ENCODE measurements at places on chromosomes 1 and 21.

GRCh38 chr1:115099693-115100050 lies 10.4 kb upstream of the TSPAN2 start:
- no peak for DNase-seq

GRCh38 chr1:228446852-228447251 lies 30.2 kb upstream of the TRIM17 start:
- no peak for DNase-seq

DNA sequence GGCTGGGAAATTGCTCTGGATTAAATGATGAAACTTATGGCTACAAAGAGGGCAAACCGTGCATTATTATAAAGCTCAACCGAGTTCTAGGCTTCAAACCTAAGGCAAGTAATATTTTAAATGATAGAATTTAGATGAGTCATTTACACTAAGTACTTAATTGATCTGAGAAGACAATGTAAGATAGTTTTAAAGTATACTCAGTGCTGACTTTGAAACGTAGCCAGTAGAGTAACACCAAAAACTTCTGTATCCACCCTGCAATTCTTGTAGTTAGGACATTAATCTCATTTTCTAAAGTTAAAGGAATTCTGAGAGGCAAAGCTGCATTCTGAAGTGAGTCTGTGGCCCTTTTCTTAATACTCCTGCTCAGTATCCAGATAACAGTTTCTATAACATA lies 20.8 kb downstream of the ATP1B1 start:
- DNase-seq, result no peak

DNA sequence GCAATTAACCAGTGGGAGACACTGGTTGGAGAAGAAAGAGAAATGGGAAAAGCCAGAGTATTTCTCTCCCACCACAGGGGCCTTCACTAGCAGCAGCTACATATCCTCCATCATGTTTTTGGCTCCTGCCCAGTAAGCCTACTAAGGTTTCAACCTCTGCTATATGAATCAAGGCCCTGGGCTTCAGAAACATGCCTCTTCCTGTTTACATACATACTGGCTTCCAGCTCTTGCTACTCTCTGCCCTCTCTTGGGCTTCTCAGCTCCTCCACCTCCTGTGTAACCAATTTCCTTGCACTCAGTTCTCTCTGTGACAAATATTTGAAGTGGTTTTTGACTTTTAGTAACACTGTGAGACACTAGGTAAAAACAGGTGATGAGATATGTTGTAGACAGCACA lies 80.8 kb downstream of the LRRC7 start:
- no peak for DNase-seq

- no peak for DNase-seq
Observed at GRCh38 chr1:29488086-29488793, 251.9 kb downstream of the PTPRU start.

DNA sequence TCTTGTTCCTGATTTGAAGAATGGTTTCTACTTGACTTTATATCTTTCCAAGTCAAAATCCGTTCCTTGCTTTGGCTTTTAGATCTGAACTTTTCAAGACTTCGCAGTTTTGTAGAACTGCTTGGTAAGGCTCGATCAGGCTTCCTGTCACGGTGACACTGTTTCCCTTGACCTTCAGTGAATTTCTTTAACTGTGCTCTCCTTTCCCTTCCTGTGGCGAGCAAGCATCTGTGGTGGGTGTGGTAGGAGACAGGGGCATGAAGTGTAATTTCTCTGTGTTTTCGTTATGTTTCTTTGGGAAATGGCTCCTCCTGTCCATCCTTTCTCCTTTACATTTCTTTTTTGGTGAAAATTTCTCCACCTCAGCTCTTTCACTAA lies 10.4 kb downstream of the STYXL2 start:
- DNase-seq, result no peak

- DNase-seq, result no peak
Observed at GRCh38 chr1:5811419-5811818, 180.8 kb downstream of the NPHP4 start.

GRCh38 chr1:23889074-23889473 lies 21.0 kb upstream of the FUCA1 start:
- DNase-seq, result no peak

DNA sequence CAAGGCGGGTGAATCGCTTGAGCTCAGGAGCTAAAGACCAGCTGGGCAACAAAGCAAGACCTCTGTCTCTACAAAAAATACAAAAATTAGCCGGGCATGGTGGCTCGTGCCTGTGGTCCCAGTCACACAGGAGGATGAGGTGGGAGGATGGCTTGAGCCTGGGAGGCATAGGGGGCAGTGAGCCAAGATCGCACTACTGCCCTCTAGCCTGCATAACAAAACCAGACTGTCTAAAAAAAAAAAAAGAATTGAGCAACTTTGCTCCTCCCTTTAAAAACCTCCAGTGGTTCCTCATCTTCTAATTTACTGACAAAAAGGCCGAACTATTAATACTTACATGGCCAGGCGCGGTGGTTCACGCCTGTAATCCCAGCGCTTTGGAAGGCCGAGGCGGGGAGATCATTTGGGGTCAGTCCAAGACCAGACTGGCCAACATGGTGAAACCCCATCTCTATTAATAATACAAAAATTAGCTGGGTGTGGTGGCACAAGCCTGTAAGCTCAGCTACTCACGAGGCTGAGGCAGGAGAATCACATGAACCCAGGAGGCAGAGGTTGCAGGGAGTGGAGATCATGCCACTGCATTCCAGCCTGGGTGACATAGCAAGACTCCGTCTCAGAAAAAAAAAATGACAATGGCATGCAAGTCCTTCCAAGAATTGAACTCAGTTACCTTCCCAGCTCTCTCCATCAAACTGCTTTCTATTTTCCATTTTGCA lies 4.4 kb downstream of the ACBD3 start:
- DNase-seq, result no peak

DNA sequence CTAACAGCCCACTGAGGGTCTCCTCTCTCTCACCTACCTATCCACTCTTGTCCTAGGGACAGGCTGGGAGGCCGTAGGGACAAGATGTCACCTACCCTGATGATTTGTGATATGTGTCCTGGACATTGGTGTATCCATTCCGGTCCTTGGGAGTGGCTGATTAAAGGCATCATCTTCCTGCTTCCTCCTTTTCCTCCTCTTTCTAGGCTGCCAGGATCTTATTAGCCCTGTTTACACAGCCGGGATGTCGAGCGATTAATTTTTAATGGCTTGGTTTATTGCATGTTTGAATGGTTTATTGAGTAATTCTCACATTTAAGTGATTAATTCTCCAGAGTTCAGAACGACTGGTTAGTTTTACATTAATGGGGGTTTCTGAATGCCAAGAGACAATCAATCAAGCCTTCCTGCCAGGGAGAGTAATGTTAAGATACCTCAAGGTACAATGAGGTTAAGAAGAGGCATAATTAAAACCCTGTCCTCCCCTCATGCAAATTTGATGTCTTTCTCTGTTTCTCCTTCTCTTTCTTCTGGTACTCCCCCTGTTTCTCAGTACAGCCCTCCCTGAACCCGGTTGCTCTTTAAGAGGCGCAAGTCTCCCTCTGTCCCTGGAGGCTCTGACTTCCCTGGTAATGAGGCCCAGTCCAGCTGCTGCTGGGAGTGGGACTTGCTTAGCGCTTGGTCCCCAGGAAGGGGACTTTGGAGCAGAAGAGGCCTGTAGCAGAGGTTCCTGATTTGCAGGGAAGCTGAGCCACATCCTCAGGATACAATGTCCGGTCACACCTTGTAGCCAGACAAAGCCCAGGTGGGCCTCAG lies 50.9 kb downstream of the ACTL8 start:
- DNase-seq, result no peak

DNA sequence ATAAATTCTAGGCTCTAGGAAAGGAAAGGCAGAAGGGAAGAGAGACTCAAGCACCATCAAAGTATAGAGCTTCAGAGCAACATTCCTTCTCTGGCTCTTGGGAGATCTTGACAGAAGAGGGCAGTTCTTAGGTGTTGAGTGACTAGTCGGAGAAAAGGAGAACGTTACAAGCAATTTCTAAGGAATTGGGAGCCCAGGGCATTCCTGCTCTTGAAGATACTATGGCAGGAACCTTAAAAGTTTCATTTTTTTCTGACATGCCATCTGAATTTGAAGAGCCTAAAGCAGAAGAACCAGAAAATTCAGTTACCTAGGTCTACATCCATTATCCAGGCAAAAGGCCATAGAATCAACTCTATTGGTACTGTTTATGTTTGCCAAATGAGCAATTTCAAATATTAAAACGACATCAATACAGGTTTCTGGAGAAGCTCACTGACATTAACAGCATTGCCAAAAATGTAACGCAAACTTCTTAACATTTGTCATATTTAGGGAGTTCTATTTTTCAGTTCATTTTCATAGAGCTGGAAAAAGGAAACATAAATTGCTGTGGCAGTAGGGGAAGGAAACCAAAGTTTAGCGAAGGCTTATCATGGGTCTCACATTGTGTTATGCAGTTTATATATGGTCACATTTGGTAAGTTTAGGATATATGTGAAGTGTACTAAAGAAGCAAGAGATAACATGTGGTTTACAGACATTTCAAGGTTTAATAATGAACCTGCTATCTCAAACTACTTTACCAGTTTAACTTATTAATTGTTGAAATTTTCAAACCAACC lies 210.1 kb upstream of the NRIP1 start:
- DNase-seq, result no peak

DNA sequence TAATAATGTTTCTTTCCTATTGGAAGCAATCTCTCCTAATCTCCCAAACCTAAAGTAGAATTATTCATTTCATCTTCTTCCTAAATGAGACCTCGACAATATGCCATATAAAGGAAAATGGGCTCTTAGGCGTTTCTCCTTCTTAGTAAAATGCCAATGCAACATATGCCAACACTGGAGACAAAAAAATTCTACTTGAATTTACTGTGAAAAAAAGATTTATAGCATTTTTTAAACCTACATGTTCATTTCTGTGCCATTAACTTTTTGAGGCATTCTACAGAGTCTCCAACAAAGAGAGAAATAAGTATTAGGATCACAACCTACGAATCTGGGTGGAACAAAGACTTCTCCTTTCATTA lies 1.3 kb downstream of the WDR47 start:
- DNase-seq, result no peak

DNA sequence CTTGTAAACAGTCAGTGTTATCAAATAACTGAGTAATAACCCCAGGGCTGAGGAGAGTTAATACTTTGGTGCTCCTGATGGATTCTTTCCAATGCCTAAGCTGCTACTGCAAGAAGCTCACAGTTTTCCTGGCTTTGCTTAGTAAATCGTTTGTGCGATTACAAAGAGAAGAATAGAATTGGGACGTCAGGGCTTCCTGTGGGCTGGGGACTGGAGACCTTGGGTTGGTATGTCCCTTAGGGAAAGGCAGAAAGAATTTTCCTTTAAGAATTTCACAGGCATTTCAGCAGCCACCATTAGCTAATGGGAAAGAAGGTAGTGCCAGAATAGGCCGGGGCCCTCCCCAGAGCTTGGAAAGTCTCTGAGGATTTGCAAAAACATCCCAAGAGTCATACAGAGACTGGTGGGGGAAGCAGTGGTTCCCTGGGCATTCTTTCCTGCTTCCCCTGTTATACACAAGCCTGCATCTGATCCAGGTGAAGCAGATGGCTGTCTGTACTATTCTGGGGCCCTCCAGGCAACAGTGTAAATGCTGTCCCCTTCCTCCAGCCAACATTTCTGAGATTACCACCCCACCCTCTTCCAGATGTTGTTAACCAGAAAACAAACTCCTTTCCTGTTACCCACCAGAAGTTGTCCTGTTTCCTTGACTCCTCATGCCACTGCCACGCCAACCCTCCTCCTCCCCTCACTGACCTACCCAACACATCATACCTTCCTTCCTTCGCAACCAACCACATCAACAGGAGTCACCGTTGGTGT lies 40.2 kb downstream of the PLXNA2 start:
- no peak for DNase-seq

DNA sequence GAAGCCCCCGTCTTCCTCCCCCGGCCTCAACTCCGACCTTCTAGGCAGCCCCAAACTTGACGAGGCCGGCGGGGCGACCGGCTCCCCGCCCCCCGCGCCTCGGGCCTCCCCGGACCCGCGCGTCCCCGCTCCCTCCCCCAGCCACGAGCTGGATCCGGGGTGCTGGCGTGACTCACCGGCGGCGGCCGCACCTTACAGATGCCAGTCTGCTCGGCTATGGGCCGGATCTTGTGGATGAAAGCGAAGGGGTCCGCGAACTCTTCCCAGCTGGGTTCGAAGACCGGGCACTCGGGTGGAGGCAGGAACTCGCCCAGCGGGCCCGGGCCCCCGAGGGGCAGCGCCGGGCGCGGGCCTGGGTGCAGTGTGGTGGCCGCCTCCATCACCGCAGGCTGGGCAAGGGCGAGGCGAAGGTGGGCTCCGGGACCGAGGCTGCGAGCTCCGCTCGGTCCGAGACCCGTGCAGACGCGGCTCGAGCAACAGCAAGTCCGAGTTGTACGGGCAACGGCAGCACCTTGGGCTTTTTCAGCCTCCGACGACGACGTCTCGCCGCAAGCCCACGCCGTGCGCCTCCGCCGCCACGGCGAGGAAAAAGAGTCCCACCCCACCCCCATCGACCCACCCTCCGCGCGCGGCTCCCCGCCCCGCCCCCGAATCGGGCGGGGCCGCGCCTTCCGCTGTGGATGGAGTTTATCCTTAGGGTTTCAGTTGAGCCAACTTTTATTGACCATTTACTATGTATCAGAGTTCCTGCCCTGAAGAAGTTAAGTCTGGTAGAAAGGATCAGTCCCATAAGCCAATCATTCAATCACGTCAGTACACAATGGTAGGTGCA lies at the start of gene KDM5B:
Gene KDM5B, minus strand, starts transcription at position 496 of the 832 bp plus-strand sequence. Its CDS starts 116 bp downstream, at position 380.
- peak; percentile 39 for DNase-seq

GRCh38 chr1:101392552-101392951 lies 155.7 kb downstream of the S1PR1 start:
- DNase-seq, result no peak

All from stimulated activated CD4-positive, alpha-beta T cell treated with anti-CD3 and anti-CD28 coated beads, TNF-alpha, amount 100 ng/mL, for 1 hour (primary cell).